ENCODE measurements at places on chromosomes 16 and 17.
A peak's percentile ranks its signal among the peaks of the same experiment; 100 is the strongest.

GRCh38 chr16:88722784-88723506 lies 16.6 kb downstream of the CTU2 start:
- DNase-seq, result no peak

DNA sequence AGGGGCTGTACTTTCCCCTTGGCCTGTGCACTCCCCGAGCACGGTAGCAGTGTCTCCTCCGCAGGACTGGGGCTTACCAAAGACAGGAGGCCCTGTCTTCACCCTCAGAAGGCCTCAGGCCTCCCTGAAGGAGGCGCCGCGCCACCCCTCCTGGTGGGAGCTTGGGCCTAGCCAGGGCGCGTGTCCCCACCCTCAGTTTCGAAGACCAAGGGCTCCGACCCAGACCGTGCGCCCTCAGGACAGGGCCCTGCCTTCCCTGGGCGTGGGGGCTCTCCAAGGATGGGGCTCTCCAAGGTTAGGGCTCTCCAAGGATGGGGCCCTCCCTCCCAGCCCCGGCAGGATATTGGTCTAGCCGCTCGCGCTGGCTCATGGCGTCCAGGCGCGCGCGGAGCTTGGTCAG lies 11.8 kb downstream of the PLCD3 start:
- no peak for DNase-seq

GRCh38 chr16:67035364-67035763 lies 6.4 kb downstream of the CBFB start:
- DNase-seq, result no peak

GRCh38 chr17:38619451-38619795 lies 13.7 kb upstream of the SRCIN1 start:
- no peak for DNase-seq

GRCh38 chr17:44935116-44935515 lies 12.5 kb downstream of the KIF18B start:
- no peak for DNase-seq

GRCh38 chr17:10458701-10459100 lies 10.7 kb downstream of the MYH4 start:
- no peak for DNase-seq

- peak; percentile 10 for DNase-seq
These were observed 73.8 kb upstream of the HNF1B start for GRCh38 chr17:37818689-37819088.

DNA sequence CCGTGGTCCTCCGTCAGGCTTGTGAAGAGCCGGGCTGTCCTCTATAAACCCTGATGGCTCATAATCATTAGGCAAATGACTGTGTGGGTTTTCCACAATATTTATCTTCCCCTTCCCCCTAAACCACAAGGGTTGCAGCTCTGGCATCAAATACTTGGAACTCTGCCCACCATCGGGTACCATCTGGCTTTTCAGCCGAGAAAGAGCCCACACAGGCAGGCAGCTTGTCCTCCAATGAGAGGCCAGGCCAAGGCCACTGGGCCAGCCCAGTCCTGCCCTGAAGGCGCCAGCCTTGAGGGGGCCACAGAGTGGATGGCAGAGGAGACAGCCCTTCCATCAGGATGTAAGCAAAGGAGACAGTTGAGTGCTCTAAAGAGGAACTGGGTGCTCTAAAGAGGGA lies 31.8 kb upstream of the NAT9 start:
- no peak for DNase-seq

GRCh38 chr17:37605813-37606505 lies 3.3 kb downstream of the SYNRG start:
- no peak for DNase-seq

- peak; percentile 9 for DNase-seq
These were observed 80.0 kb upstream of the NKD1 start for GRCh38 chr16:50467943-50468748.

GRCh38 chr16:68385371-68385770 lies 62.9 kb downstream of the SMPD3 start:
- DNase-seq, result no peak

GRCh38 chr16:668519-669171 lies 713 bp downstream of the RHOT2 start:
- no peak for DNase-seq

GRCh38 chr16:66528294-66528693 lies 21.6 kb downstream of the TK2 start:
- DNase-seq, result no peak

GRCh38 chr17:33292981-33293867 lies at the start of gene ASIC2:
Gene ASIC2, minus strand, starts transcription at chr17:33293295.
- DNase-seq, result no peak

- peak; percentile 72 for DNase-seq
These were observed 76.1 kb downstream of the RAI1 start for GRCh38 chr17:17757391-17757791.

DNA sequence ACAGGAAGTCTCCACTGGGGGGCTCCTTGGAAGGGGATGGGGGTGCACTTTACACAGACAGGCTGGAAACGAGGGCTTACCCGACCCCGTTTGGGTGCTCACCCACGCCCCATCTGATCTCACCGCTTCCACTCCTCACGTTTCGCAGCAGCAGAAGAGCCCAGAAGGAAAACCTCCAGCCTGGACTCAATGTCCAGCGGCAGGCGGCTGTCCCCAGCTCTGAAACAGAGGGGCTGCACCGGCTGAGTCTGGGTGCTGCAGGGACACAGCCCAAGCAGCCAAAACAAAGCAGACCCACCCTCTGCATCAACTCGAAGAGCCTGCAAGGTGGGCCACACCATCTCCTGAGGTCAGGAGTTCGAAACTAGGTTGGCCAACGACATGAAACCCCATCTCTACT lies 3.9 kb downstream of the MEAK7 start:
- DNase-seq, result no peak

GRCh38 chr16:79191933-79192332 lies 408.6 kb downstream of the MAF start:
- no peak for DNase-seq

- DNase-seq, result no peak
These were observed 49.7 kb upstream of the SALL1 start for GRCh38 chr16:51200793-51201192.

GRCh38 chr16:25553711-25554436 lies 137.9 kb upstream of the HS3ST4 start:
- DNase-seq, result no peak

DNA sequence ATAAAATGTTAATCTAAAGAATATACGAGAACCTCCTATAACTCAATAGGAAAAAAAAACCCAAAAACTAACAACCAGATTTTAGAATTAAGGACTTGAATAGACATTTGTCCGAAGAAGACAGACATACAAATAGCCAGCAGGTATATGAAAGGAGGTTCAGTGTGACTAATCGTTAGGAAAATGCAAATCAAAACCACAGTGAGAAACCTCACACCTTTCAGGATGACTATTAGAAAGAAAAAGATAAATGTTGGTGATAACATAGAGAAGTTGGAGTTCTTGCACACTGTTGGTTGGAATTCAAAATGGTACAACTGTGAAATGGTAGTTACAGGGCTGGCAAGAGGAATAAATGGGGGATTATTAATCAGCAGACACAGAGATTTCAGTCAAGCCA lies 339.0 kb downstream of the TMEM114 start:
- no peak for DNase-seq

DNA sequence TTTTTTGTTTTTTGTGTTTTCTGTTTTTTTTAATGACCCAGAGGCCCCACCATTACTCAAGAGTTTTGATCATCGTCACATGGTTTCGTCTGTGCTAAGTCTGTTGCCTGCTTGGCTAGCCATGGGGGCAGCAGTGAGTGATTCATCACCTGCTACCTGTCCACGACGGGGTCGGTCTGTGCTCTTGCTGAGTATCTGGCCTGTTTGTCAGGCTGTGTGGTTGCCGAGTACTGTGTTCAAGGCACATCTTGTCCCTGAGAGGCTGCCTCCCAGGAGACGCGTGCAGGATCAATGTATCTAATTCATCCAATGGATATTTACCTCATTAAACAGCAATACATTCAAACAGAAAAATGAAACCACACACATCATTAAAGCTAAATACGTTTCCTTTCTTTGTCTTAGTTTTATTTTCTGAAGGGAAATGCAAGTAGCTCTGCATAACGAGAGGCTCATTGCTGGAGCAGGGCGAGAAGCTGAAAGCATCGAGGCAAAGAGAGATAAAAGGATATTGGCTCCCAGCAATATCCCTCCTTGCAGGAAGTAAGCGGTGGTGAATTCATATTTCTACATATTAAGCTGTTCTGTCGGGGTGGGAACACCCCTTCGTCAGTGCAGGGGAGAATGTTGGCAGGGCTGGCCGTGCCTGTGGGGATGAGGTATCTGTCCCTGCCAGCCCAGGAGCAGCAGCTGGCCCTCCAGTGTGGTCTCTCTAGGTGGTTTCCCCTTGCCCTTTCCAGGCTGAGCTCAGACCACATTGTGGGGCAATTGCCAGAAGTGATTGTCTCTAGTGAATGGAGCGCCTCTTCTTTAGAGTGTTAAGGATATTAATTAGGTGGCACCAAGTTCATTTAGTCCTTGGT lies 166.2 kb upstream of the ASIC2 start:
- DNase-seq, result no peak

- peak; percentile 92 for DNase-seq
These were observed 24.5 kb downstream of the UNK start for GRCh38 chr17:75808905-75809621.

- DNase-seq, result no peak
These were observed 15.5 kb downstream of the ARSG start for GRCh38 chr17:68306819-68307218.

DNA sequence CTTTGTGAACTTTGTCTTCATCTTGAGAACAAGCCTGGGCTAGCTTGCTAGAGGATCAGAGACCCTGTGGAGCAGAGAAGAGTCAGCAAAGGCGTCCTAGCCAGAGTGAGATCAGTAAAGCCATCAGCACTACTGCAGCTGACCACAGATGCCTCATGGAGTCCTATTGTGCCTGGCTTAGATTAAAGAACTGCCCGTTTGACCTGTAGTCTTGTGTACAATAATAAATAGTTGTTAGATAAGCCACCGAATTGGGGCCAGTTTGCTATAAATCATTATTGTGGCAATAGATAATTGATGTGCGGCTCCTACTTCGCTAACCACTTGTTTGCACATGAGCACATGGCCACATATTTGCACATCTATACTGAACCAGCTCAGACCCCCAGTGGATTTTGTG lies 103.0 kb downstream of the CYLD start:
- DNase-seq, result no peak

GRCh38 chr16:68739964-68740627 lies 3.0 kb downstream of the CDH1 start:
- DNase-seq, result no peak

GRCh38 chr16:1674306-1674705 lies 3.8 kb upstream of the JPT2 start:
- no peak for DNase-seq

- no peak for DNase-seq
These were observed 679 bp upstream of the PSKH1 start for GRCh38 chr16:67892375-67892774.

Measured in NCI-H1436 (cell line).